ENCODE measurements at places on chromosomes 2 and 18.

DNA sequence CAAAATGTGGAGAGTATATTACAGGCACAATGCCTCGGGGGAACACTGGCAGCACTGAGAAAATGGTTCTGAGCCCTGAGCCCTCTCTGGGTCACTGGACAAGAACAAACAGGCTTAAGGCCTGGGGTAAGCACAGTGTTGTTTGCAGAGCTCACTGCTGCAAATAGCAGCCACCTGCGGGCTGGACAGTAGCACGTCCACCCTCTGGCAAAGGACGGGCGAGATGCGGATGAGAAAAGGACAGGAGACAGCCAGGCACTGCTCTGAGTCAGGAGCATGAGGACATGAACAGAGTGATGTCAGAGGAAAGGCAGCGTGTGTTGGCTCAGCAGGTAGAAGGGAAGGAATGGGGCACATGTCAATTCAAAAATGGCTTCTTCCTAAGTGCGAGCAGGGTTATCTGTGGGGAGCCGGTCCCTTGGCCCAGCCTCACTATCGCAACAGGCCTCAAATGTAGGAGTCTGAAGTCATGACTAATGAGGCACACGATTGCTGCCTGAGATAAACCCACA is 25.9 kb upstream of the NEB start:
- peak; percentile 22 for DNase-seq

GRCh38 chr2:240831594-240832204 is 11.7 kb upstream of the KIF1A start:
- DNase-seq: no peak

GRCh38 chr2:53819634-53820033 is 32.8 kb downstream of the ERLEC1 start:
- DNase-seq: no peak

GRCh38 chr2:240300840-240301239 is 134.6 kb upstream of the GPC1 start:
- no peak for DNase-seq

- no peak for DNase-seq
Observed at GRCh38 chr18:36410346-36410745, 112.8 kb downstream of the FHOD3 start.

GRCh38 chr2:108968619-108969018 is 20.4 kb downstream of the EDAR start:
- no peak for DNase-seq

DNA sequence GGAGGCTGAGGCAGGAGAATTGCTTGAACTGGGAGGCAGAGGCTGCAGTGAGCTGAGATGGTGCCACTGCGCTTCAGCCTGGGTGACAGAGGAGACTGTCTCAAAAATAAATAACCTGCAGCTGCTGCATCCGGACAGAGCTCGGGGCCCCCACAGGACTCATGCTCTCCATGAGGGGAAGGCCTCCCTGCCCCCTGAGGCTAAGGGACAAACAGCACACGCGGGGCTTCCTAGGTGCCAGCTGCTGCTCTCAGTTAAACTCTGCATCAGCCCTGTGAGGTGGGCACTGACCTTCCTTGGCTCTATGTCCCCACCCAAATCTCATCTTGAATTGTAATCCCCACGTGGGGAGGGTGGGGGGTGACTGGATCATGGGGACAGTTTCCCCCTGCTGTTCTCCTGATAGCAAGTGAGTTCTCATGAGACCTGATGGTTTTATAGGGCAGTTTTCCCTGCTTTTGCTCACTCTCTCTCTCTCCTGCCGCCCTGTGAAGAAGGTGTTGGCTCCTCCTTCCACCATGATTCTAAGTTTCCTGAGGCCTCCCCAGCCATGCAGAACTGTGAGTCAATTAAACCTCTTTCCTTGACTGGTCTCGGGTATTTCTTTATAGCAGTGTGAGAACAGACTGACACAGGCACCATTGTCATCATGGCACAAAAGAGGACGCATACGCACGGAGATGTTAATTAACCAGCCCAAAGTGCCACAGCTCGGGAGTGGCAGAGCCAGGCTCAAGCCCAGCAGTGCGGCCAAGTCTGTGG is 49.9 kb upstream of the TAF1B start:
- DNase-seq: no peak

DNA sequence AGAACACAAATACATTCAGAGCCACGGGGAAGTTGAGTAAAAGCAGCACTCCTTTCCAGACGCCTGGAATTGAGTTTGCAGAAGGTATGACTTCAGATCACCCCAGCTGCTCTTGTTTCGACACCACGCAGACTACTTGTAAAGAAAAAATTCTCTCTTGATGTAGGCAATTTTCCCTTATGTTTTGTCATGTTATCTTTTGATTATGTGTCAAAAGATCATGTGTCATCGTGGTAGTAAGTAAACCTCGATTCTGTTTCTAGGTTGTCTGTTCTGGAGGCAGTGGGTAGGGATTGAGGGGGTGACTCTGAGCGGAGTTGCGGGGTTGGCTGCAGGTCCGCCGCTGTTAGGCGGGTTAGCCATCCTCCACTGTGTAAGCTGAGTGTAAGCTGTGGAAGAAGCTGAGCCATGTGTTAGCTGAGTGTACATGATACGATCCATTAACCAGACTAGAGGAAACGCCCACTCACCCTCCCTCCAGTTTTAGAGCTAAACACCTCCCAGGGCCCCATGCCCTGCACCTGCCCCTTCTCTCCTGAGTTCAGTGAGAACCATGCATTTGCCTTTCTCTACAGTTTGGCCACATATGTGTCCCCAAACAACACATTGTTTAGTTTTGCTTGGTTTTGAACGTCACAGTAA is 181.8 kb downstream of the SNTG2 start:
- no peak for DNase-seq

GRCh38 chr2:20008703-20009102 is 3.8 kb downstream of the MATN3 start:
- no peak for DNase-seq

DNA sequence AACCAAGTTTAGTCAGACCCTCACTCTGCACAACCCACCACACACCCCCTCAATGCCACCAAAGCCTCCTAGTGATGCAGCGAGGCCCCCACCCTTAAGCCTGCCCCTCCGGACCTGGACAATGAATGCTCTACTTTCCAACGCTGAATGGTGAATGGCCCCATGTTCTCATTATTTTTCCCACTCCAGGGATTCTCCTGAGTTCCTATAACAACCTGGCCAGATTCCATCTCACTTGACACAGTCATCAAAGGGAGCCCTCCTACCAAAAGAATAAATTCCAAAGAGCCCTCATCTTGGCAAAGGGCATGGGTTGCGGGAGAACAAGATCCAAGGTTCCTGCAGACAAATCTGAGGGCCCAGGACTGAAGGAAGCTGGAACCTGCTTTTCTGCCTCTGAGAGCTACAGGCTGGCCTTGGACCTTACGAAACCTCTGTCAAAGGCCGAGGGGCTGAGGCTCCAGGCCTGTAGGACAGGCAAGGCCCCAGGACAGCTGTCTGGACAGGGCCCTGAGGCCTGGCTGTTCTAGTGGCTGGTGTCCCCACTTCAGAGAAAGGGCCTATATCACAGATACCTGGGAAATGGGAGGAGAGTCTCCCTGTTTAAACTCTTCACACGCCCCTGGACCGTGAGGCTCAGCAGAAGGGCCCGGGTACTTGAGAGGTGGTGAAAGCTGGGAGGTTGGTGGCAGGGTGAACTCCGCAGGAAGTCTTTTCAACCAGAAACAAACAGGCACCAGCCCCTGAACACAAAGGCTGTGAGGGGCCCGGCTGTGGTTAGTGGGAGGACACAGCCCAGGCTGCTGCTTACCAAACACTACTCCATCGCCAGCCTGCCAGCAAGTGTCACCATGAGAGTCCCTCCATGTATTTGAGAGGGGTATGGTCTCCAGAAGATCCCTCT is 27.3 kb downstream of the SFXN5 start:
- DNase-seq: no peak

GRCh38 chr18:62001396-62001795 is 108.6 kb upstream of the RNF152 start:
- no peak for DNase-seq

- no peak for DNase-seq
Observed at GRCh38 chr18:41853280-41853679, 101.8 kb upstream of the PIK3C3 start.

DNA sequence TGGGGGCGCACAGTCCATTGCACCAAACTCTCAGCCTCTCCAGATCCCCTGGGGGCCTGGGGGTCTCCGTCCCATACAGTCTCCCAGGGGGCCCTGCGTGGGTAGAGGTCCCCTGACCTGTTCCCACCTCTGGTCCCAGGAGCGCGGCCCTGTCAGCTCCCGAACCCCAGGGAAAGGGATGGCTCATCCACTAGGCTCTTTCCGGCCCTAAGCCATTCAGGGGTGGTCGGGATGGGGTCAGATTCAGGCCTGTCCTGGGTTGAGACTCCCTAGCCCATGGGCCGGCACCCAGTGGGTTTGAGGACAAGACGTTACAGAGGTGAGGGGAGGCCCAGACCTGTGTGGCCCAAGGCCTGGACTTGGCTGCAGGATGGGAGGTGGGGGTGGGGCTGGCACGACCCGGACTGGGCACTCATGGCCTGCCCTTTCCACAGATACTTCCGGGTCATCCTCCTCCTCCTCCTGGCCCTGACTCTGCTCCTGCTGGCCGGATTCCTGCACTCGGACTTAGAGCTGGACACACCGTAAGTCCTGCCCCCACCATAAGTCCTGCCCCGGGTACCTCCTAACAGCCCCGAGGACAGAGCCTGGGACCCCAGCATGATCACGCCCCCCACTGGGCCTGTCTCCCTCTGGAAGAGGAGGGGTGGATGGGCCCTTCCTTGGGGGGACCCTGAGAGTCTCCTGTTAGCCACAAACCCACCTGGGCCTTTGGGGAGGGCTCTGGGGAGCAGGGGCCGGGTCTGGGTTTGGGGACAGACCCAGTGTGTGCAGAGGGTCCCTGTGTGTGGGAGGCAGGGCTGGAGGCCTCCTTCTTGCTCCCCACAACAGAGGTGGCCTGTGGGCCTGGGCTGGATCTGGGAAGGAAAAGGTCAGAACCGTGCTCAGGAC is 10.1 kb upstream of the NEU4 start:
- DNase-seq: no peak

DNA sequence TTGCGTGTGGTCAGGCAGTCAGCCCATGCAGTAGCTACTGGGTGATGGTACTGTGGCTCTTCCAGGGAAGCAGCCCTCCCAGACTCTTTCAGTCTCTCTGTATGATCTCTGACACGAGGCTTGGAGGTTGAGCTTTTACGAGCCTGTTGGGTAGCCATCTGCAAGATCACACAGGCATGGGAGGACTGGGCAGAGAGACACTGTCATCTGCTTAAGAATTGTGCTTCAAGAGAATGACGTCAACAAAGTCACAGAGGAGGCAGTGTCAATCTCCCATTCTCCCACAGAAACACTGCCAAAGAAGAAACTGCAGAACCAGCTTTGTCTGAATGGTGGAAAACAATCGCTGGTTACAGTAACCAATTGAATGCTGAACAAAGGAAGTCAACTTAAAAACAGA is 78.4 kb upstream of the MC2R start:
- no peak for DNase-seq

- DNase-seq: no peak
Observed at GRCh38 chr2:20222769-20223406, 2.0 kb downstream of the SDC1 start.

- DNase-seq: no peak
Observed at GRCh38 chr2:67471681-67472080, 74.5 kb downstream of the ETAA1 start.

DNA sequence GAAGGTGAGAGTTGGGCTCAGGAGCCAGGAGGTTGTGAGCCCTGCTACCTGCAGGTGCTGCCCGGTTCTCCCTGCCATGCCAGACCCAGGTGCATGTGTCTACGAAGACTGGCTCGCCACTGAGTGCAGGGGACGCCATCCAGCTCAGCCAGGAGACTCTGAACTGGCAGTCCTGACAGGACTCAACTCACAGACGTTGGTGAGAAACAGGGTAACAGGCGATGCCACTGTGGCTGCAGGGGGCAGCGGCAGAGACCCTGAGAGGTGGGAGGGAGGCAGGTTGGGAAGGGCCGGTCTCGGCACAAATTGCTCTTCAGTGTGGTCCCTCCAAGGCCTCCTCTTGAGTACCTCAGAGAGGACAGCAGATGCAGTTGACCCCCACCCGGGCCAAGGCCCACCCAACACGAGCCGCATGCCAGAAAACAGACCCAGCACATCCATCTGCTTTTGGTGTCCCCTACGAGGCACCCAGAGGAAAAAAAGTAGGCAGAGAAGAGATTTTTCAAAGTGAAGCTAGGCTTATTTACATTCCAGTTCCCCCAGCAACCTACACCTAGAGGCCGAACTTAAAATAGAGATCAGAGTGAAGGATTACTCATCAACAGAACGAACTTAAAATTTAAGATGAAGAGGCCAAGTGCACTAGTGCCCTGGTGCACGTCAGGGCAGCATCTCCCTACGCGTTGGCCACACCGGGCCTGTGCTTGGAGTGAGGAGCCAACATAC is 184.8 kb downstream of the SEPTIN10 start:
- no peak for DNase-seq

DNA sequence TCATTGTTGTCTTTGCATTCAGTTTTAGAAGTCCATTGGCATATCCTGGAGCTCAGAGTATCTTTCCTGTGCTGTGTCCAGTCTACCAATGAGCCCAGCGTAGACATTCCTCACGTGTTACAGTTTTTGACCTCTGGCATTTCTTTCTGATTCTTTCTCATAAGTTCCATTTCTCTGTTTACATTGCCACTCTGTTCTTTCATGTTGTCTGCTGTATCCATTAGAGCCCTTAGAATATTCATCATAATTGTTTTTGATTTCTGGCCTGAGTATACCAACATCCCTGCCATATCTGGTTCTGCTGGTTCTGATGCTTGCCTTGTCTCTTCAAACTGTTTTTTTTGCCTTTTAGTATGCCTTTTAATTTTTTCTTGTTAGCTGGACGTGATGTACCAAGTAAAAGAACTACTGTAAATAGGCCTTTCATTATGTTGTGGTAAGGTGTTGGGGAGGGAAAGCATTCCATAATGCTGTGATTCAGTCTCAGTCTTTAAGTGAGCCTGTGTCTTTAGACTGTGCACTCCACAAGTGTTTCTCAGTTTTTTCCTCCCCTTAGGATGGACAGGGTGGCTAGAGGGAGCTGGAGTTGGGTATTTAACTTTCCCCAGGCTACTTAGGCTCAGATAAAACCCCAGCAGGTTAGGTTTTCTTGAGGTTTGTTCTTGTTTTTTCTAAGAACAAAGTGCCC is 35.6 kb downstream of the CEP192 start:
- no peak for DNase-seq

- no peak for DNase-seq
Observed at GRCh38 chr2:71513096-71513495, 59.7 kb downstream of the DYSF start.

- DNase-seq: peak; percentile 91
Observed at GRCh38 chr2:84946204-84947009, 24.6 kb upstream of the KCMF1 start.

- DNase-seq: no peak
Observed at GRCh38 chr2:136206613-136207012, 88.7 kb upstream of the CXCR4 start.

GRCh38 chr2:174153757-174154680 is 94.3 kb downstream of the OLA1 start:
- peak; percentile 73 for DNase-seq

- no peak for DNase-seq
Observed at GRCh38 chr2:174121175-174121574, 127.2 kb downstream of the OLA1 start.

GRCh38 chr2:121902171-121902591 is 146.7 kb downstream of the TSN start:
- DNase-seq: peak; percentile 71

GRCh38 chr2:27356056-27356381 is 545 bp downstream of the GTF3C2 start:
- DNase-seq: peak; percentile 63
